Activated T-helper 17 cell treated with anti-CD3 and anti-CD28 coated beads, Interleukin-2, amount 50 U/mL, for 72 hours (primary cell): ENCODE measurements at places on chromosomes 16 and 17.

DNA sequence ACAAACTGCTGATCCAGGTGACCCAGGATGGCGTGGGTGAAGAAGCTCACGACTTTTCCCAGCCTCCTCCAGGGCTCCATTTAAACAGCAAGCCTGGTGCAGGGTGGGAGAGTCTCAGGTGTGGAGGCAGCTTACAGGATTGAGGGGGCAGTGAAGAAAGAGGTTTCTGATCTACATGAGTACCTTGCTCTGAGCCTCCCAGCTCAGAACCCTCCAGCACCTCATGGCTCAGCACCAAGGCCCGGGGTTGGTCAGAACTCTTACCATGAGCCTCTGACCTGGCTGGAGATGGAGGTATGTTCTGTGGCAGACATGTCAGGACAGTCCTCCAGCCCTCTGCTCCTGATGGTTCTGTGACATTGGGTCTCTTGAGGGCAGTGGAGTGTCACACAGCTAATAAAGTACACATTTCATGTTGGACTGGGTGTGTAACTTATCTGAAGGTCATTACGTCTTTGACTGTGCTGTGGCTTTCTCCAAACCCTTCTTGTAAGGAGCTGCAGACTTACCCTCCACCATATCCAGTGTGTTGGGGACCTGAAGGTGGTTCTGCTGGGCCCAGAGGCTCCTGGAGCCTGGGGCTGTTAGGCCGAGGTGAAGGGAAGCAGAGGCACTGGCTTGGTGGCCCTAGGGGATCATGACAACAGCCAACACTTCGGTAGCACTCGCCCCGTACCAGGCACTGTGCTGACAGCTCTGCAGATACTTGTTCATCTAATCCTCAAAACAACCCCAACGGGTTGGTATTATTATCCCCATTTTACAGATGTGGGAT is 3.8 kb upstream of the DCAF7 start:
- no peak for ATAC-seq

DNA sequence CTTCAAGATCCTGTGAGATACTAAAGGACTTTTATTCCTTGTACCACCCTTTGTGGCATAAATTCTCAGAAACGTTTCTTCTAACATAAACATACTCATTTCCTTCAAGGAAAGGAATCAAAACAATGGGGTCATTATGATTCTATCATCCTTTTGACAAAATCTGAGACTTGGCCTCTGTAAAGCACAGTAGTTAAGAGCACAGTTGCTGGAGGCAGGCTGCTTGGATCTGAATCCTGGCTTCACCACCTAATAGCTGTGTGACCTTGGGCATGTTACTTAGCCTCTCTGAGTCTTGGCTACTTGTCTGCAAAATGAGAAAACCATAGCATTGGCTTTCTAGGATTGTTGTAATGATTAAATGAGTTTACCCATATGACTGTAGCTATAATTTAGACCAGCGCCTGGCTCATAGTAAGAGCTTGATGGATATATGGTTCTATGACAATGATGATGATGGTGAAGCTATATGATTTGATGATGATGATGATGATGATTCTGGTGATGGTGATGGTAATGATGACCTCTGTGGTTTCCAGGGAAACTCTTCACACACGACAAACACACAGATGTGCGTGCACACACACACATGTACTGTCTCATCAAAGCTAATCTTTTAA is 6.1 kb upstream of the KRT31 start:
- peak; percentile 47 for ATAC-seq

GRCh38 chr16:69451166-69451565 is 26.7 kb downstream of the CYB5B start:
- no peak for ATAC-seq

GRCh38 chr16:12971241-12971640 is 69.8 kb downstream of the SHISA9 start:
- no peak for ATAC-seq

GRCh38 chr17:53278466-53278865 is 544.3 kb upstream of the KIF2B start:
- no peak for ATAC-seq

- no peak for ATAC-seq
Observed at GRCh38 chr17:40841246-40841645, 18.8 kb upstream of the KRT10 start.

GRCh38 chr16:86258713-86259112 is 251.6 kb upstream of the FOXF1 start:
- ATAC-seq: no peak

- ATAC-seq: peak; percentile 2
Observed at GRCh38 chr17:8952191-8952590, 13.3 kb downstream of the PIK3R5 start.

- peak; percentile 15 for ATAC-seq
Observed at GRCh38 chr16:8853611-8854010, 15.2 kb downstream of the CARHSP1 start.

- no peak for ATAC-seq
Observed at GRCh38 chr16:29806099-29806579, at the start of gene MAZ. TSS of gene MAZ (plus strand) at chr16:29806529. CDS start at chr16:29806702, 173 bp downstream.

DNA sequence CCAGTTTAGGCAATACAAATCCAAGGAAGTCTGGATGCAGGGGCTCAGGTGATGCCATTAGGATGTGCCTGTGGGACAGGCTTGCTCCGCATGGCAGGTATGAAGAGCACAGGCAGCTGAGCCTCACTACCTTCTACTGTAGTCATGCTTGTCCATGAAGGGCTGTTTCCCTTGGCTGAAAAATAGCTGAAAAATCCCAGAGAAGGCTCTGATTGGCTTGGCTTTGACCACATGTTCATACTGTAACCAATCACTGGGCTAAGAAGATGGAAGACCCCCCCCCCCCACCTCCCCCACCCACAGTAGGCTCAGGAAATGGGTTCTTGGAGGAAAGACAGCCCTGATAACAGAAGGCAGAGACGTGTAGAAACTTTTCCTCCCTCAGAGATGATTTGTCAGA is 66.5 kb upstream of the LGALS9 start:
- ATAC-seq: no peak

DNA sequence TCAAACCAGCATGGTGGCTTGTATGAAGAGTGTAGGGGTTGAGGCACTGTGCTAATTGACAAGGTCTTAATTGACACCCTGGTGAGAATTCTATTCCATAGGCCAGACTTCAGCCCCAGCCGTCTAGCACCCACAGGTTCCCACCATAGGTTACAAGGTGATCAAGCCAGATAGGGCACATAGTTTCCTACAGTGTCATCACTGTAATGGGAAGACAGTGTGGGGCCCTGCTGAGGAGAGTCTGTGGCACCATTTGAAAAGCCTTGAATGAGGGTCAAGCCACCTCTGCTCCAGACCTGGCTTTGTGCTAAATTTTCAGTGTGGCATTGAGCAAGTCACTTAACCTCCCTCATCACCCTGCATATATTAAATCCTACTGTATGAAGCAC is 36.2 kb downstream of the YPEL2 start:
- ATAC-seq: no peak

DNA sequence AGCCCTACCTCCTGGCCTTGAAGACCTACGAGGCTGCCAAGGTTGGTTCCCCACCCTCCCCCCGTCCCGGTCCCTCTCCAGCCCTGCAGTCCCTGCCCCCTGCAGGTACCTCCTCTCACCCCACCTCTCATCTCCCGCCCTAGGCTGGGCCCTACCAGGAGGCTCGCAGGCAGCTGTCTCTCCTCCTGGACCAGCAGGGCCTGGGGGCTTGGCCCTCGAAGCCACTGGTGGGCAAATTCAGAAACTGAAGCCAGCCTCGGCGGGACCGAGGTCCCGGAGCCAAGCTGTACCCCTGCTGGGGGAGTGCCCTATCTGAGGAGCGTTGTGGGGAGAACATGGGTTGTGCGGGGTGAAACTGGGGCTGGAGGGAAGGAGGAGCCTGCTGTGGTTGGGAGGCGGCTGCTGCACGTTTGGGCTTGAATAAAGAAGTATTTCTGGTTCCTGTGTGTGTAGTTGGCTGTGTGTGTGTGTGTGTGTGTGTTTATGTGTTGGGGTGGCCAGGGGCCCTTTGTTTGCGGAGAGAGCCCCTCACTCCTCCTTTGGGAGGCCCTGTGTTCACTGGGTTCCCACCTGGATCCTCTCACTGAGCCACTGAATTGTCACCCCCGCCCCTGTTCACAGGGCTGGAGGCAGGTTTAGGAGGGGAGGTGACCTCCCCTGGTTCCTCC is 5.9 kb downstream of the ADAD2 start:
- ATAC-seq: no peak

DNA sequence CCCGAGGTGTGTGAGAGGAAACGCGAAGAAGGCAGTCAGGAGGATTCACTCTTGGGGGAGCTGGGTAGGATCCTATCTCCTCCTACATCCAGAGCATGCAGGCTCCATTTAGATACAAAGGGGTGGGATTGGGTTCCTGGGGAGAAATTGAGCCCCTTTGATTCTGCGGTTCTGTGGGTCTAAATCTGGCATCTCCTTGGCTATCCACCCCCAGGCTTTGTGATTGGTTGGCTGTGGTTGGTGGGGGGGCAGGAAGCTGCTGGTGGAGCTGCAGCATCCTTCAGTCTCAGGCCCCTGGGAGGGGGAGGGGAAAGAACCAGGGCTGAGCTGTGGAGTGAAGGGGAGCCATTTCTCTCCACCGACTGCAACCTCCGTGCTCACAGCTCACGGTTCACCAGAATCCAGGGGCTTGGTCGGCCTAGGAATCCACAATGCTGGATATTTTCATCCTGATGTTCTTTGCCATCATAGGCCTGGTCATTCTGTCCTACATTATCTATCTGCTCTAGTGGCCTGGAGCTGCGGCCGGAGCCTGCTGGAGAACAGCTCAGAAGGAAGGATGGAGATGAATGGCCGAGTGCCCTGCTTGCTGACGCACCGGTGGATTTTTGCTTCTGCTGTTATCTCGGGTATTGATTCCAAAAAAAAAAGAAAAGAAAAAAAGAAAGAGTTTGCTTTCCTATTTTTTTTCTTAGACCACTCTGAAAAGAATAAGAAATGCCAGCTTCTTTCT is at the start of gene LASP1NB:
Gene LASP1NB (plus strand): TSS at position 352 of the 733 bp plus-strand sequence.
- no peak for ATAC-seq

- no peak for ATAC-seq
Observed at GRCh38 chr17:602436-602835, 112.2 kb downstream of the VPS53 start.

DNA sequence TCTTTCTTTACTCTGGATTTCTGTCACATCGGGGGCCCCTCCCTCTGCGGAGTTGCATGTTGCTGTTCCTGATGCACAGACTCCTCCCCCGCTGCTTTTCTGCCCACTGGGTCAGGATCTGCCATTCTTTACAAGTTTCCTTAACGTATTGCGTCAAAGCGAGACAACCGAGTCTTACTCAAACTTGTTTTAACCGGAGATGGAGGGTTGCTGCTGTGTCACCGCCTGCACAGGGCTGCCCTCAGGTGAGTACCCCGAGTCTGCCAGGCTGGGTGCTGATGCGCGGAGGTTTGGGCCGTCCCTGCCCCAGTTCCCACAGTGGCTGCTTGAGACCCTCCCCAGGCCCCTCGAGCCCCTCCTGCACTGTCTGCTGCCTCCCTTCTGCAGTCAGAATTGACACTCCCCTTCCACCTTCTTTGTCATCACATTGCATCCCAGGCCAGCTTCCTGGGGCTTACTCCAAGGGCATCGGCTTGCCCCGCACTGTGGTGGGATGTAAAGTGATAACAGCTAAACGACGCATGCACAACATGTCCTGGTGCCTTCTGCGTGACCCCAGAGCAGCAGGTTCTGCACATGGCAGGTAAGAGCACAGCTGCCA is 19.3 kb downstream of the CARHSP1 start:
- no peak for ATAC-seq

DNA sequence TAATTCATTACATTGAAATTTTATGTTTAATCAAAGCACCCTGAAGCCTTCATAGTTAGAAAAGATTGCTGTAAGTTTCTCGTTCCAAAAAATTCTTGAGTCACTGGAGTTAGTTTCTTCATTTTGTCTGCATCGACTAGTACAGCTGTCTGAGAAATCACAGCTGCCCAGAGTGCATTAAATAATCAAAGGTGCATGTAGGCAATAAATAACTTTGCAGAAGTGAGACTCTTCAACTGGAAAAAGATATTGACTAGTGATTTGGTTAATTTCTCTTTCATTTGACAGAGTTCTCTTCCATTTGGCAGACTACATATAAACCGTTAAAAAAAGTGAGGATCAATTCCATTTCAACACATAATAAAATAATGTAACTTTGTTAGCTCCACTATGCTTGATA is 234.0 kb downstream of the CNTNAP4 start:
- no peak for ATAC-seq

DNA sequence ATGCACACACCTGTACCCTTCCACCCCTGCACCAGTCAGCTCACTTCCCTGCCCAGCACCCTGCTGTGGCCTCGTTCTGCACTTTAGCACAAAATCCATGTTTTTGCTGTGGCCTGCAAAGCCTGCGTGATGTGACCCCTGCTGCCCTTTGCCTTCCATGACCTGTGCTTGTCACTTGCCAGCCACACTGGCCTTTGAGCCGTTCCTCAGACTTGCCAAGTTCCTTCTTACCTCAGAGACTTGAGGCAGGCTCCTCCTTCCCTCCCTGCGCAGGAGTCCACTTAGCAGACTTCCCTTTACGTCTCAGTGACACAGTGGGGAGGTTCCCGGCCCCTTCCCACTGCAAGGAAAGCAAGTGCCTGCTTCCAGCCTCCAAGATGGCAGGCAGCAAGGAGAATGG is 134.7 kb downstream of the SNX29 start:
- no peak for ATAC-seq

GRCh38 chr16:80681436-80681835 is 123.0 kb downstream of the CDYL2 start:
- no peak for ATAC-seq

DNA sequence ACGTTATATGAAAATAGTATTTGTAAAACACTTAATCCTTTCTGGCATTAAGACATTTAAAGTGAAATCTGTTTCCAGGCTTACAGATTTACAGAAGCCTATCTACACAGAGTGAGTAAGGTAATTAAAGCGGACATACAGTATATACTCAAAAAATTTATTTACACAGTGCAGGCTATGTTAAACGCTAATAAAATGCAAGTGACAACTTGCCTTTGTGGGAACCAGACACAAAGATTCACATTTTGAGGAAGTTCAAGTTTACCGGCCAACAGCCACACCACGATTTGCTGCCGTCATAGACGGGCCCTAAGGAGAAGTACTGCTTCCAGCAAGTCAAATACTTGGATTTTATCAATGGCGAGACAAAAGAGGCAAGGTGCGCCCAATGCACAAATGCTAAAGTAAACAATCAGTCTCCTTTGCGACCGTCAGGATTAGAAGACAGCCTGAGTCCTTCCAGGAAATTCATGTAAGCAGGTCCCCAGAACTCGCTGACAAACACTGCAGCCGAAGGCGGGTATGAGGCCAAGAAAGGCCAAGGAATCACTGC is 801 bp downstream of the VPS35 start:
- ATAC-seq: no peak

GRCh38 chr16:21083729-21084268 is 66.8 kb downstream of the DNAH3 start:
- ATAC-seq: peak; percentile 78

GRCh38 chr16:85220125-85220839 is 108.0 kb upstream of the CIBAR2 start:
- no peak for ATAC-seq

- no peak for ATAC-seq
Observed at GRCh38 chr17:49747632-49748031, 16.3 kb downstream of the FAM117A start.

- ATAC-seq: no peak
Observed at GRCh38 chr16:30722916-30723315, 23.9 kb downstream of the SRCAP start.

- ATAC-seq: no peak
Observed at GRCh38 chr17:7048968-7049367, 5.1 kb upstream of the SLC16A11 start.

GRCh38 chr16:22664132-22664531 is 149.8 kb upstream of the HS3ST2 start:
- no peak for ATAC-seq
